ENCODE measurements at places on chromosomes 5 and 9.

GRCh38 chr9:37956904-37957663 is 53.2 kb upstream of the SLC25A51 start:
- no peak for DNase-seq

- DNase-seq: peak; percentile 79
Observed at GRCh38 chr5:181207214-181207959, 2.4 kb upstream of the TRIM7 start.

DNA sequence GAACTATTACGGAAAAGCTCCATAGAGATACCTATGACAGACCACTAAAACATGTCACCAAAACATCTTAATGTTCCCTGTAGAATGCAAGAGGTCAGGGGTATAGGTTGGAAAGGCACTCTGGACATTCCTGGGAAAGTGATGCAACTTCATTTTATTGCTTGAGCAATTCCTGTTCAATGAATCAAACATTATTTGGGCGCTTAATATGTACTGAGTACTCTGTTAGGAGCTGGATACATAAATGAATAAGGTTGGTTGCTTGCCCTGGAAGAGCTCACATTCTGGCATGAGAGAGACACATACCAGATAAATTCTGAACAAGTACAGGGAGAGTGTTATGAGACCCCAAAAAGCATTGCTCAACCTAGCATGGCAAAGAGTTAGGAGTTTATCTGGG is 408.9 kb upstream of the DMAC1 start:
- no peak for DNase-seq

DNA sequence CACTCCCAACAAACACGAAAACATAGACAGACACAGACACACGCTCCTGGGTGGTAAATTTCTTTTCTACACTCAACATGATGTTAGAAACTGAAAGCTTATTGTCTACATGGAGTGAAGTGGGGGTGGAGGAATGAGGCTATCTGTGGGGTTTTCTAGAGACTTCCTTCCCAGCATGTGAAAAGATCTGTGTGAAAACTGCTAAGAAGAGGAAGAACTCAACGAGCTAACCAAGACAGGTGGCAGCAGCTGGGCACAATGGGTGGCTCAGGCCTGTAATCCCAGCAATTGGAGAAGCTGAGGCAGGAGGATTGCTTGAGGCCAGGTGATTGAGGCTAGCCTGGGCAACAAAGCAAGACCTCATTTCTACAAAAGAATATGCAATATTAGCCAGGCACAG is 7.6 kb downstream of the FYB1 start:
- no peak for DNase-seq

DNA sequence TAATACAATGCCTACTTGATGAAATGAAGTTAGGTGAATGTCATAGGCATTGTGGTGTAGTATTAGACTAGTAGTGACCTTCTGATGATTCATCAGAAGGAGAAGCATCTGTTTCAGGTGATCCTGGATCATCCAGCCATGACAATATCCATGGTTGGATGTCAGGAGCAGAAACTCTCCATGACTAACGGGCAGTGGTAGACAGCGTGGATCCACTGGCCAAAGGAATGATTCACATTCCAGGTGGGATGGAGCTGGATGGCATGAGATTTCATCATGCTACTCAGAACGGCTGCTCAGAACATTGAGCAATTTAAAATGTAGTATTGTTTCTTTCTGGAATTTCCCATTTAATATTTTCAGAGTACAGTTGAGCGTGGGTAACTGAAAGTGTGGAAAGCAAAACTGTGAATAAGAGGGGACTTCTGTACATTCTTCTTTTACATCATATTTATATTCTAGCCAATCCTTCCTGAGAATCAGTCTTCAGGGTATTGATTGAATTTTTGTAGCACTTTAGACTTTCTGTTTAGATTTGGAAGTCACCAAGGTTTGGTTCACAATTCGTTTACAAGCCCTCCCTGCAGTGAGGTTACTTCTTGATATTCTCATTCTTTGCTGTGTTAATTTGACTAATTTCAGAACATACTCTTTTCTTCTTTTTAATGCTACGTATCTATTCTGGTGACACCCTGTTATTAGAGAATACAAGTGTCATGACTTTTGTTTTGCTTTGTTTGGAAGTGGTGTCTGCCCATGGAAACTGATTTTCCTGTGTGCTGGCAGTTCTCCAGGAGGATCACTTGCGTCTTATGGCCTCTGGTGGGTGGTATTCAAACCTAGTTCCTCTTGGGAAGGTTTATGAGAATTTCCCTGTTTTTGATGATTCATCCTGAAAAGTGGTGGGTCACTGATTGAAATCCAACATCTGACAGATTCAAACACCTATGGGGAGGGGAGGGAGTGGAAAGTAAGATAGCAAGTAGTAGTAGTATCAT is 12.2 kb upstream of the CLINT1 start:
- DNase-seq: no peak

DNA sequence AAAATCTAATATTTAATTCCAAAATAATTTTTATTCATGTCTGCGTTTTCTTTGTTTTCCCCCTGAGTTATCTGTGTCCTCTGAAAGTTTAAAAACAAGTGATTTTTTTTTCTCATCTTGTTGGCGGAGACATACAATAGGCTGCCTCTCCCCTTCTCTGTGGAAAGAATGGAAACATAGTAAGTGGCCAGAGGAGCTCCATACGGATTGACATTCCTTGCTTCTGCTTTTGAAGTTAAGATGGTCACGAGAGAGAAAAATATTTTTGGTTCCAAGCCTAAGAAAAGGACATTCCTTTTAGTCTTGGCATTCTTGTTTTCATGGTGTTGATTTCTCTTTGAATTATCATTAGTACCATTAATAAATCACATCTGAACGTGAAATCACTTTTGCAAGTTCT is 28.3 kb downstream of the ZNF462 start:
- no peak for DNase-seq

DNA sequence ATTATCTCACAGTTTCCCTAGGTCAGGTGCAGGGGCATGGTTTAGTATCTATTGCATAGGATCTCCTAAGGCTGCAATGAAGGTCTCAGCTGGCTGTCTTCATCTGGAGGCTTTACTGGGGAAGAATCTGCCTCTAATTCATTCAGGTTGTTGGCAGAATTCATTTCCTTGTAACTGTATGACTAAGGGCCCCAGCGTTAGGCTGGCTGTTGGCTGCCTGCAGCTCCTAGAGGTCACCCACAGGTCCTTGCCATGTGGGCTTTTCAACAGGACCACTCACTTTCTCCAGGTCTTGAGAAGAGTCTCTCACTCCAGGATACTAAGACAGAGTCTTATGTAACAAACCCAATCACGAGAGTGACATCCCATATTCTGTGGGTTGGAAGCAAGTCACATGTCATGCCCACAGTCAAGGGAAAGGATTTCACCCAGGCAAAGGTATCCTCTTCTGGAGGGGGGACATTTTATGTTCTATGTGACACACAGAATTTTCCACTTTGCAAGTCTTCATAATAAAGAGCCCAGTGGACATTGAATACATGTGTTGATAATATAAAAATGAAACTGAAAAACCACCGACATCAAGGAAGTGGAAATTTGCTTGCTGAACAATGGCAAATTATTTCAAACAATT is 38.2 kb downstream of the HMHB1 start:
- no peak for DNase-seq

- DNase-seq: no peak
Observed at GRCh38 chr5:33370466-33370859, 70.3 kb upstream of the TARS1 start.

GRCh38 chr5:124474528-124475215 is 271.8 kb downstream of the ZNF608 start:
- no peak for DNase-seq

- no peak for DNase-seq
Observed at GRCh38 chr5:132176521-132176945, 51.1 kb downstream of the P4HA2 start.

GRCh38 chr5:116730706-116731105 is 156.1 kb upstream of the SEMA6A start:
- DNase-seq: no peak

DNA sequence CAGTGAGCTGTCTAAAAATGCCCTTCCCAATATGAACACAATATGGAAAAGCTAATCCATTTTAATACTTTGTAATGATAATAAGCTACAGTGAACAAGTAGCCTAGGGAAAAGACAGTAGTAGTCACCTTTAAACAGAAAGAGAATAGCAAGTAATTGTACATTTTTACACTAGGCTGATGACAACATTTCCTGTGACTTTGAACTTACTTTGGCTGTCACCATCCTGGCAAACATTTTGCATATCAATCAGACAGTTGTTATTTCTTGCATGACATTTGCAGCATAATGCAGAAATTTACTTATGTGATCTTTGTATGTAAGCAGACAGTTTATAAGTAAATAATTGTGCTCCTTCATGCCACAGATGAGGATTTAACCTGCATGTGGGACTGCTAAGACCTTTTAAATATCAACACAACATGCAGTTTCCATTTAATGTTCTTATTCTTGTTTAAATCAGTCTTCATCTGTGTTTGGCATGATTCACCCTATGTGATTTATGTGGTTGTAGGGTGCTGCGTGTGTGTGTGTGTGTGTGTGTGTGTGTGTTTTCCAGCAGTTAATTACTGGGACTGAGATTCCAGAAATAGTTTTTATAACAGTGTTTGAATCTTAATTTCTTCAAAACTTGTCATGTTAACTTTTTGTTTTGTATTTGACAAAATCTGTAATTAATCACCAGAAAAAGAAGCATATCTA is 997.1 kb upstream of the ARRDC3 start:
- no peak for DNase-seq

GRCh38 chr9:85647571-85647970 is 94.2 kb downstream of the AGTPBP1 start:
- no peak for DNase-seq

GRCh38 chr9:26012797-26013196 is 334.6 kb upstream of the TUSC1 start:
- no peak for DNase-seq

DNA sequence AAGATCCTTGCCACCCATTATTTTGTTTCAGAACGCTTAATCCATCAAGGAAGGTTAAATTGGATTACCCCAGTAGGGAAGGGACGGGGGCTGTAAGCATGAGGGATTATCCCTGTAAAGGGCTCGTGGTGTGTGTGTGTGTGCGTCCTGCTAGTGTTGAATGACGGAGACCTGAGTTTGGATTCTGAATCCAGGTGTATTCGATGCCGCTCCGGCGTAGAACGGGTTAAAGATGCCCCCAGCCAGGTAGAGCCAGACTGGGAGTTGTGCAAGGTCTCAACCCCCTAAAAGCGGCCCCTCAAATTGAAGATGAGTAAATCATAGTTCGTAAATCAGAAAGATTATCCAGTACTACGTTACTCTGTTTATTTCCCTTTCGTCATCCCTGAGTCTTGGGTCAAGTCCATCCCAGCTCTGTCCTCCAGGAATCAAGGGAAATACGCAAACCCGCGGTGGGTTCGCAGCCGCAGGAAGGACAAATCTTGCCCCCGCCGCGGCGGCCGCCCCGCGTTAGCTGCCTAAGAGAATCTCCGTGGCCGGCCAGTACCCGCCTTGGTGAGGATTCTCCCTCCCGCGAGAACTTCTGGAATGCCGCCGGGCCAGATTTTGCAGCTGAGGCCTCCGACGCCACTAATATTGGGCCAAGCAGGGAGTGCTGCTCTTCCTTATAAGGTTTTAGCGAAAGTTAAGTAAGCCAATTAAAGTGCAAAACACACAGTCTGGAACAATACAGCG is 586 bp upstream of the MTAP start:
- no peak for DNase-seq

DNA sequence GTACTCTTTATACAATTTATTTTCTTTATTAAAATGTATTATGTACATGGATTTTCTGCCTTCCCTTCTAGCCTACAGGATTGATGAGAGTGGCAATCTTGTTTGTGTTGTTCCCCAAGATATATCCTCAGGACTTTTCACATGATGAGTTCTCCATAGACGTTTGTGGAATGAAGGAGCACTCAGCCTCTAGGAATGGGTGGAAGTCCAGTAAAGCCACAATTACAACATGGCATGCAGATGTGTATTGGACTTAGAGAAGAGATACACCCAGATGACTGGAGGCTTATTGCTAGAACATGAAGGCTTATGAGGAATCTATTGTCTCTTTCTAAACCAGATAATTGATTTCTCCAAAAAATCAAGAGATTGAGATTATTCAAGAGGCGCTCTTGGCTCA is 8.2 kb upstream of the DOCK2 start:
- no peak for DNase-seq

- DNase-seq: no peak
Observed at GRCh38 chr9:97900103-97900737, 22.1 kb downstream of the TRMO start.

- peak; percentile 91 for DNase-seq
Observed at GRCh38 chr9:101028346-101029314, at the start of gene PLPPR1. Gene PLPPR1 (plus strand): TSS chr9:101028727.

GRCh38 chr5:98454904-98455303 is 318.6 kb upstream of the RGMB start:
- DNase-seq: no peak

All from kidney (tissue), 22 donors.